LoVo (cell line): ENCODE measurements at places on chromosomes 6 and 20.
A peak's percentile ranks its signal among the peaks of the same experiment; 100 is the strongest.

DNA sequence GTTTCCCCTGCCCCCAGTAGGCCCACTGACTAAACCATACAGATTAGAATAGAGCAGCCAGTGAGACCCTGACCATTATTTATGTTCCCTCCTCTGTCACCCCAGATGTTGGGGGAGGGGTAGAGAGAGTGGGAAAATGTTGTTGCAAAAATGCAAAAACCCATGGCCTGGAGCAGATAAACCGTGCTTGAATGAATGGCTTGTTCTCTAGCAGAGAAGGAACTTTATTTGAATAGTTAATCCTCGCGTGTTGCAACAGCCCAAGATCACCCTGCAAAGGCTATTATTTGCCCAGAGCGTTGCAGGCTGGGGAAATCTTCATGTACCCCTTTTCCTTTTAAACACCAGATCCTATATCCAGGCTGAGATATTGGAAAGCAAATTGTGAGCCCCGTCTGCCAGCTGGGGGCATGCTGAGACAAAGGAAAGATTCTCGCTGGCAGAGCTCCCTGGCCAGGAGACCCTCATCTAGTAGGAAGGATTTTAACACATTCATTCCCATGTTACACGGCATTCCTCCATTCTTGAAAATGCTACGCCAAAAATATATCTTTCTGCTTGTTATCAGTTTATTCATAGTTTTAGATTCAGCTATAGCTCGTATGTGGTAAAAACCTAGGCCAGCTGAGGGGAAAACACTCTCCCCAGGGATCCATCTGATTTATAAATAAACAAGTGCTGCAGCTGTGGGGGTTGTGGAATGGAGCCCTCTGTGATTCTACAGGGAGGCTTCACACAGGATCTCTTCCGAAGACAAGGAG lies 53.0 kb downstream of the LINC00237 start:
- DNase-seq: no peak

GRCh38 chr20:47502271-47503239 lies 868 bp downstream of the NCOA3 start:
- DNase-seq: peak; percentile 40

DNA sequence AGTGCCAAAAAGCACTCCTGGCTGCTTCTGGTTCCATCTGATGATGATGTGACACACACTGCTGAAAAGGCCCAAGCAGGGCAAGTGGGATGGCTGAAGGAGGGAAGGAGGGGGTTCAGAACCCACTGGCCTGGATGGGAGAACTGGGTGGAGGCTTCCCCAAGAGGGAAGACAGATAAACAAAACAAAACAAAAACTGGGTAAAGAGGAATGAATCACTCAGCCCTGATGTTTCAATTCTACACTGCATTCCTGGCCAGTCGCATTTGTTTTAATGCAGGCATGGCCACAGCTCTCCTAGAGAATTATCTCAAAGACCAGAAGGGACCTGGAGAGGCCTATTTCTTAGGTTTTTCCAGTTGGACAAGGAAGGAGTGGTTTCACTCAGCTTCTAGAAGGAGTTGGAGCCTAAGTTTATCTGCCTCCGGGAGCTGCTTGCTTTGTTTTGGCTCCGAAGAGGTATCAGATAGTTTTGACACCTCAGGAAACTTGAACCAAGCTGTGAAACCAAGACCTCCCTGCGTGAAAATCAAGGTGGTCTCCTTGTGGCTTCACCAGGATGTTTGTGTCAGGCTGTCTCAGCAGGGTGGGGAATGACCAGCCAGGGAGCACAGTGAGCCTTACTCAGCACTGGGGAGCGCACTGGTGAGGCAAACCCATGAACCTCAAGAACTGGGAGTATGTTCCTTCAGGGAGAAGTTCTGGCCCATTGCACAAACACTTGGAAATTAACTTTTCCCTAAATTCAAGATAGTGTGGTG lies 16.1 kb downstream of the TTPAL start:
- DNase-seq: no peak

DNA sequence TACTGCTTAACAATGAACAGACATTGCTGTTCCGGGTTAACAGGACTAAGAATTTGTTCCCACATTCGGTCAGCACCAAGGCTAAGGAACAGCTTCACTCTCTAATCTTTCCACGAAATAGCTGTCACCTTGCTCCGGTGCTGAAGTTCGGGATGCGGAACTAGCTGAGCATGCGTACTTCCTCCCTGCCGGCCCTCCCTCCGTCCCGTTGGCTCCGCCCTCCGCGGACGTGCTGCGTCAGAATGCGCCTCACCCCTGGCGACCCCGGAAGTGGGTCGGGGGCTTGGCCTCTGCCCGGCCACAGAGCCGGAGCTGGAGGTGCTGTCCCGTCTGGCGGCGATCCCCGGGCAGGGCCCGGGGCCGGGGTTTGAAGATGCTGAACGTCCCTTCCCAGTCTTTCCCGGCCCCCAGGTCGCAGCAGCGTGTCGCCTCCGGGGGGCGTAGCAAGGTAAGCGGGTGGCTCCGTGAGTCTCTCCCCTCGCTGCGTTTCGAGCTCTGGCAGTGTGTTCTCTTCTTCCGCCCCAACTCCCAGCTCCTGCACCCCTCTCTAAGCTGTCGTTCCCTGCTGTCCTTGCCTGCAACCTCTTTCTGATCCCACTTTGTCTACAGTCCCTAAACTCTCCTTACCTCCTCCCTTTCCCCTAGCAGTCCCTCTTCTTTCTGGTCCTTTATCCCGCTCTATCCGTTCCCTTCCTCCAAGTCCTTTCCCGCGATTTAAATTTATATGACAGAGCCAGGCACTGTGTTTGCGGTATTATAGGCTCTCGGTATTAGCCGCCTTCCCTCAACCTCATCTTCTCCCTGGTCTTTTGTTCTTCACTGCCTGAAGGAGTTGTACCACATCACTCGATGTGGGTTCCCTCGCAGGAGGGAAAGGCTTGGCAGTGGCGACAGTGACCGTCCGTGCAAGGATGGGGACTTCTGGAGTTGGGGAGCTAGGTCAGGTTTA lies at the start of gene CYB5R4:
Gene CYB5R4 (plus strand): TSS at position 280 of the 949 bp plus-strand sequence. CDS start 94 bp downstream, at position 374.
- DNase-seq: peak; percentile 96

DNA sequence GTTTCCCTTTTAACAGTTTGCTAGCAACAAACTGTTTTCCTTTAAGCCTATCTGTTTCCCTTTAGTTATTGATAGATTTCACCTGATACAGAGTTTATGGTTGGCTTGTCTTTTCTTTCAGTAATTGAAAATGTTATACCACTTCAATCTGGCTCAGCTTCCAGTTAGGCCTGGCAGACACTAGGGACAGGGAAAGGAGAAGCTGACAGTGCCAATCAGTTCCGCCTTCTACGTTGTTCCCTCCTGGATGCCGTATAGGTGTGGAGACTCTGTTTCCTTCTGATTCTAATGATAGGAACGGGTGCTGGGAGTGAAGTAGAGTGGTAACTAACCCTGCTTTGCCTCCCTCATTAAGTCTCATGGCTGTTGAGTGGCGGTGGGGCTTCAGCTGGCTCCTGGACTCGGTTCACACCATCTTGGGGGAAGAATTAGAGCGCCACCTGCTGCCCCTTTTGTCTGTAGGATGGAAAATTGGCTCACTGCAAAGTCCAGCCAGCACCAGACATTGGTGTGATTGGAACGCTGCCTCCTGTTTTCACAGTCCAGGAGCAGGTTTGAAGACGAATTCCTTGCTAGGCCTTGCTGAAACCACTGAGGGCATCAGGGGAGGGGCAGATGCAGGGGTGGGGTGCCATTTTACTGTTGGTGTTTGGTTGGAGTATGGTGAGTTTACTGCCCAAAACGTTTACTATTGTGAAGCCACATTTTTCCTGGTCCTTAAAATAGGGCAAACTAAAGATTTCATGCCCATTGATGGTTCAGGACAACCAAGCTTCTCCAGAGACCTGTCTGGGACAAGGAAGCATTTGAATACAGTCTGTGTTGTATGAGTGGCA lies 1729.5 kb downstream of the GRIK2 start:
- DNase-seq: peak; percentile 46

DNA sequence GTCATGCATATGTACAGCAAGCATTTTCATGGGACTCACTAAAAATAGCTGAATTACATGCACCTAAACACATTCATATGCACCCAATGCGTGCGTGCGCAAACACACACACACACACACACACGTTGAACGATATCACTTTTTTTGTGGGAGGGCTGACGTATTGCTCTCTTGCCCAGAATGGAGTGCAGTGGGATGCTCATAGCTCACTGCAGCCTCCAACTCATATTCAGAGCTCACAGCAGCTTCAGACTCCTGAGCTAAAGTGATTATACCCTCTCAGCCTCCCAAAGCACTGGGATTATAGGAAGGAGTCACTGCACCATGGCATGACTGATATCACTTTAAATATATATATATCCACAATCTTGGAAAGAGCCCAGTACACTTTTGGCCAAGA lies 620.4 kb upstream of the MANEA start:
- DNase-seq: no peak

DNA sequence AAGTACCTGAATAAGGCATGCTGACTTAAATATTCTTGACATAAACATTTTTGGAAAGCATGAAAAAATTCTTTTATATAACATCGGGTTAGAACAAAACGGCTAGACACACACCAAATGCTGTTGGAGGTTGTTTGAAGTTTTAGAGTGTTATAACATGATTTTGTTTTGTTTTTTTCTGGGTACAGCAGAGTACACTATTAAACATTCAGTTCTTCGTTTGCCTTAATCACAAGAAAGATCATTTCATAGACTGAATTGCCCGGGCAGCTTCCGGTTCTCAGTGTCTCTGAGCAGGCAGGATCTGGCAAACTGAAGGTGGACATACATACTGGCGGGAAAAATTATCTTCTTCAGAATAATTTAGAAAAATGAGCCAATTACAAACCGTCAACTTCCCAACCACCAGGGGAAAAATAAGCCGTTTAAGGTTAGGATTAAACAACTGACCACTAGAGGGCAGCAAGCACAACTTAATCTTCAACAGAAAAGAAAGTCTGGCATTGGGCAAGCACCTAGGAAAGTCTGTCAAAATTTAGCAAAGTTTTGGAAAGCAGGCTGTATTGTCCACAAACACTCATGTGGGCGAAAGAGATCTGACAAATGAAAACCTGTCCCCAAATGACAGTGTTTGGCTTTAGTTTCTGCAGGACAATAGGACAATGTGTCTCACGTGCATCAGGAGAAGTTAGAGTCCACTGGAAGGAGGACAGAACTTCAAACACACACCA lies 15.0 kb downstream of the ZNF217 start:
- peak; percentile 88 for DNase-seq

DNA sequence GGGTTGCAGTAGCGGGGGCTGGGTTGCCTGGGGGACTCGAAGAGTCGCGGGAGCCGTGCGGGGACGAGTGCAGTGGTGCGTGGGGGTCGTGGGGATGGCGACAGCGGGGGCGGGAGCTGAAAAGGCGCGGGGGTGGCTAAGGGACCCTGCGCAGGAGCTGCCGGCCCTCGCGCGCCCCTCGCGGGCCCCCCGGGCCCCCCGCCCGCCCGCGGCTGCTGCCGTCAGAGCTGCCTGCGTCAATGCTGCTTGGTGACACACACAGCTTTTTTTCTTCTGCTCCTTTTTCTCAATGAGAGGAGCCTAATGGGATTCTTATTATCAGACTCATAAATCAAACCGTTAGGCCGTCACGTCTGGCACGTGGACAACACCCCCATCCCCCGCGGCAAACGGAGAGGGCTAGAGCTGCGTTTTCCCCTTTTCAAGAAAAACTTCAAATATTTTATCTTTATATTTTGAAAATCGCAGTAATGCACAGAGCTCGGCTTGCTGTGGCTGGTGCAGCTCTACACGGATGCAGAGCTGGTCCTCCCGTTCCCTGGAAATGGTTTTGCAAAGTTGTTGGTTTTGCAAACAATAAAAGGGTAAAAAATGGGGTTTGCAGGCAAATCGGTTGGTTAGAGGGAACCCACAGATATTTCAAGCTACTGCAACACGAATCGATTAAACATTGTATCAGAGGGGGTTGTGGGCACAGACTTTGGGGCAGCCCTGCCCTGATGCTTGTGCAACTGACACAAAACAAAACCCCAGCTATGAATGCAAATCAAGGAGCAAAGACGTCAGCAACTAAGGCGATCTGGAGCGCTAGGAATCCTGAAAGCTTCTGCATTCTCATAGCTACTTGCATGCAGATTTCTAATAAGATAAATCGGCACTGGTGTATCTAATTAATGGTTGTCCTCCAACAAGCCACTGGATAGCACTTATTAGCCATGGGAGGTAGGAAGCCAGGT lies 161.4 kb downstream of the TBXT start:
- no peak for DNase-seq

DNA sequence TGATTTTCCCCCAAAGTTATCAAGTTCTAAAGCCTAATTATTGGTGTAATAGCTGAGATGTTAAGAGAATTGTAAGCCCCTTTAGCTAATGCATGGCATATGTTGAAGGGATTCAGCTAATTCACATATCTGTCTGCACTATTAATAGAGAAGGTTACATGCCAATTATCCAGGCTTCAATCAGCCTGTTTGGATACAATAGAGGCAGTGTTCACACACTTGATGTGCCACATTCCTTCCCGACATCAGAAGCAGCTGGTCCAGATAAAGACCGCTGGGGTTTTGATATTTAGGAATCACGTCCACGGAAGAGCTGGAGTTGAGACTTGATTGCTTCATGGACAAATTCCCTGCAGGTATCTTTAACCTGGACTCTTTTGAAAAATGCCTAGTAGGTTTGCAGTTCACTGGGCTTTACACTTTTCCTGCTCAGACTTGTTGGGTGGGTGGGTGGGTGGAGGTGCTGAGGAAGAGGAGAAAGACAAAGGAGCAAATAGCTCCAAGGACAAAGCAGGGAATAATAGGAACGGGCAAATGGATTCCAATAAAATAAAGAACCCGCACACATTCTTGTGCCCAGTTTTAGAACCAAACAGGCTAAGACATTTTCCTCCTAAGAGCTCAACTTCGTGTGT lies 142.6 kb upstream of the ZNF217 start:
- DNase-seq: no peak

GRCh38 chr6:155765275-155766194 lies 309.9 kb upstream of the NOX3 start:
- no peak for DNase-seq

DNA sequence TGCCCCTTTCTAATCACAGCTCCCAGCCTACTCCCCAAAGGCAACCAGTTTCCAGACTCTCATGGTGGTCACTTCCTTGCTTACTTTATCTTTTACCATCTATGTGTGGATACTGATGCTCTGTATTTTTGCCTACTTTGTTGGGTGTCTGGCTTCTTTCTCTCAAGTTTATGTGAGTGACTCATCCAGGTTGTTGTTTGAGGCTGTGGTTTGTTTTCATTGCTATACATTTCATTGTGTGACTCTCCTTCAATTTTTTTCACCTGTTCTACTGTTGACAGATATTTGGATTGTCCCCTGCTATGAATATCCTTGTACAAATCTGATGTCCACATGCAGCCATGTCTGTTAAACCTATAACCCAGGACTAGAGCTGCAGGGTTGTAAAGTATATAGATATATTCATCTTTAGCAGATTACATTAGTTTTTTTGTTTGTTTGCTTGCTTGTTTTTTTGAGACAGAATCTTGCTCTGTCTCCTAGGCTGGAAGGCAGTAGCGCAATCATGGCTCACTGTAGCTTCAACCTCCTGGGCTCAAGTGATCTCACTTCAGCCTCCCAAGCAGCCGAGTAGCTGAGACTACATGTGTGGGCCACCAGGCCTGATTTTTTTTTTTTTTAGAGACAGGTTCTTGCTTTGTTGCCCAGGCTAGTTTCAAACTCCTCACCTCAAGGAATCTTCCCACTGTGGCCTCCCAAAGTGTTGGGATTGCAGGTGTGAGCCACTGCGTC lies 72.9 kb upstream of the EEF1E1 start:
- DNase-seq: peak; percentile 21

- DNase-seq: no peak
These were observed 1.3 kb upstream of the ENPP4 start for GRCh38 chr6:46128476-46128875.

- DNase-seq: no peak
These were observed 5.3 kb downstream of the SCAF8 start for GRCh38 chr6:154738551-154738961.
